ENCODE measurements at places on chromosomes 16 and 17.
A peak's percentile ranks its signal among the peaks of the same experiment; 100 is the strongest.

- no peak for DNase-seq
Measured at GRCh38 chr17:58377093-58377601, 25.1 kb upstream of the SUPT4H1 start.

- DNase-seq: no peak
Measured at GRCh38 chr17:7477392-7478275, 1.8 kb downstream of the ZBTB4 start.

- no peak for DNase-seq
Measured at GRCh38 chr16:84723906-84724305, 24.1 kb downstream of the USP10 start.

- no peak for DNase-seq
Measured at GRCh38 chr16:49496656-49497055, 123.1 kb downstream of the C16orf78 start.

- DNase-seq: peak; percentile 9
Measured at GRCh38 chr17:7081341-7082062, 1.5 kb upstream of the CLEC10A start.

DNA sequence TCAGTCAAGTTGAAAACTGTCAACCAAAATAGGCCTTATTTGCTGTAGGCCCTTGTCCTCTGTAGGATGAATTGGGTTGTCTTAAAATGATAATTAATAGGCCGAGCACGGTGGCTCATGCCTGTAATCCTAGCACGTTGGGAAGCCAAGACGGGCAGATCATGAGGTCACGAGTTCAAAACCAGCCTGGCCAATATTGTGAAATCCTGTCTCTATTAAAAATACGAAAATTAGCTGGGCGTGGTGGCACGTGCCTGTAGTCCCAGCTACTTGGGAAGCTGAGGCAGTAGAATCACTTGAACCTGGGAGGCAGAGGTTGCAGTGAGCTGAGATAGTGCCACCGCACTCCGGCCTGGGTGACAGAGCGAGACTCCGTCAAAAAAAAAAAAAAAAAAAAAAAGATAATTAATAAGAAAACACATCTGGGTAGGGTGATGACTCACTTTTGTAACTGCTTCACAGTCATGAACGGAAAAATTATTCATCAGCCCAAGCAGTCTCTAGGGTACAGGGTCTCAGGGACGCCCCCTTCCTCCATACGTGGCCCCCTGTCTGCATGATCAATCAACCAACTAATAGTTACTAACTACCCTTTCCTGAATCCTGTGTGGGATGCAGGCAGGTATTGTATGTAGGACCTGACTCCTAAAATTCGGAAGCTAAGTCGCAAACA is 137.0 kb upstream of the RCVRN start:
- no peak for DNase-seq

GRCh38 chr16:4747906-4748681 is 13.8 kb downstream of the DNAAF8 start:
- no peak for DNase-seq

DNA sequence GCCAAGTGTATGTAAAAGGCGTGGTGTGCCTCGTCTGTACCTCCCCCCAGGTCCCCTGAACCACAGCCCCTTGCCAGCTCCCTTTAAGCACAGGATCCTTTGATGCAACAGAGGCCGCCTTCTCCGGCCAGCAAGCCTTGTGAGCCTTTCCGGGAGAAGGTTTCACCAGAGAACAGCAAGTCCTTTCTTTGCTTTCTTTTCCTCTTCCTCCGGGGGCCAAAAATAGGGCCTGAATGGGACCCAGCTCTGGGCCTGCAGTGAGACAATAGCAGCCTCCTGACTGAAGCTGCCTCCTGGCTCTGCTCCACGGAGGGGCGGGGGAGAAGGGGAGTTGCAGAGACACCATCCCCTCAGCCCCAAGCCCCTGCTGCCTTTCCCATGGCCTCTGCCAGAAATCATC is 9.0 kb downstream of the ADGRG1 start:
- no peak for DNase-seq

DNA sequence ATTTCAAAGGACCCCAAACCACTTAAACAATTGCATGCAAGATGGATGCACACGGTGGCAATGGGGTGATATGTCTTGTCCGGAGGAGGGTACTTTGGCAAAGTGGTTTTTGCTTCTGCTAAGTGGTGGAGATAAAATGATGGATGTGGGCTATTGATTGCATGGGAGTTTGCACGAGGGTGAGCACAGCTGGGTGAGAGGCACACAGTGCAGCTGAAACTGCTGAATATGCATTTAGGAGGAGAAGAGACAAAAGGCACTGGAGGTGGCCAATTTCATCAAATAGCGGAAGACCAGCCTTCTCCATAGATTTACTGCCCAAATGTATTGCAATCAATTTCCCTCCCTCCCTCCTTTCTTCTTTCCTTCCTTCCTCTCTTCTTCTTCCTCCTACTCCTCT is 414.4 kb upstream of the EEF2KMT start:
- DNase-seq: no peak

- DNase-seq: no peak
Measured at GRCh38 chr17:8447799-8448198, 12.1 kb downstream of the NDEL1 start.

DNA sequence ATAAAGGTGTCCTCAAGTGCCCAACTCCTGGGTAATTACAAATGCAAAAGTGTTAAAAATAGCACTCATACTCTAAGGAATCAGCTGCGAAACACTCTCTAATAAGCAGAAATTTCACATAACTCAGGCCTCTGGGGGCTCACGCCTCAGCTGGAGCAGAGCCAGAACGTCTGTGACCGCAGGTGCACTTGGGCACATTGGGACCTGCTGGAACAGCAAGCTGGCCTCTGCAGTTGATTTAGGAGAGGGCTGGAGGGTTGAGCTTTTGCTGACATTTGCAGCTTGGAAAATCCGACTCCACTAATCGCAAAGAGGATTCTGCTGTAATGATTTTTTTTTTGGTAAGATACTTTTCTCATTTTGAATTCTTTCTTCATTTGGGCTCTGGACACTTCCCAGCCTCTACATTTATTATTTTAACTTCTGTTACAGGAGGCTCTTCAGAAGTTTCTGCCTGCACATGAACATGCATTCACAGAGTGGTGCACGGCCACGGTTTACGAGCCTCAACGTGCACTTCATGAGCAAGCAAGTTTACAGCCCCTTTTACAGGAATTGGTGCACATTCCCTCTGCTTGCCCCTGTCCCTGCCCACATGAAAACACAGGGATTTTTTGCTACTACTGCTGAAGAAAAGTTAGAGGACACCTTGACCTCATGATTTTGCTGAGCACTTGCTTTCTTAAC is 4.1 kb upstream of the SNTB2 start:
- no peak for DNase-seq

DNA sequence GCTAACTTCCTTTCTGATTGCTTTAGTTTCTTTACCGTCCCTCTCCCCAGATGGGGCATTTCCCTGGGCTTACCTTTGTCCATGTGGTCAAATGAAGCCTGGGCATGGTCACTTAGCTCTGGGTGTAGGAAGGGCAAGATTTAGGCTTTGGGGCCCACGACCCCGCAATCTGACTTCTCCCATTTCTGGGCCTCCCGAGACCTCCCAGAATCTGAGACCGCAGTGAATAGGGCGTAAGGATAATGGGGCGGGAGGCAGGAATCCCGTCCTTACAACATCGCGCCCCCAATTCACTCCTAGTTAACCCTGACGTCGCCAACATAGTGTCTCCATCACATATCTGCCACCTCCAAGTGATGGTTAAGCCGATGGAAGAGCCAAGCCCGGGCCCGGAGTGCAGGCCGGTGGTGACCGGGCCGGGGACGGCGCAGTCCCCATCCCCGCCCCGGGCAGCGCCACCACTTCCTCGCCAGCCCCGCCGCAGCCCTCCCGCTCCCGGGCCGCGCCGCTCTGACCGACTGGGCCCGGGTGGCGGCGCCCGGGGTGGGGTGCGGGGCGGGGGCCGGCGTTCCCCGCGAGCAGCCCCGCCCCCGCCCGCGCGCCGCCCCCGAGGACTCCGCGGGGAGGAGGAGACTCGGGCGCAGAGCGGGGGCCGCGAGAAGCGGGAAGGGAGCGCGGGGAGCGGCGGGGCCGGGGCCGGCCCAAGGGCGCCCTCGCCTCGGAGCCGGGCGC is at the start of gene RHBDL3:
Gene RHBDL3 (plus strand): TSS at position 641 of the 732 bp plus-strand sequence. CDS start 358 bp downstream, outside the sequence.
- DNase-seq: peak; percentile 19

- no peak for DNase-seq
Measured at GRCh38 chr17:59506894-59507726, 58.3 kb upstream of the DHX40 start.

DNA sequence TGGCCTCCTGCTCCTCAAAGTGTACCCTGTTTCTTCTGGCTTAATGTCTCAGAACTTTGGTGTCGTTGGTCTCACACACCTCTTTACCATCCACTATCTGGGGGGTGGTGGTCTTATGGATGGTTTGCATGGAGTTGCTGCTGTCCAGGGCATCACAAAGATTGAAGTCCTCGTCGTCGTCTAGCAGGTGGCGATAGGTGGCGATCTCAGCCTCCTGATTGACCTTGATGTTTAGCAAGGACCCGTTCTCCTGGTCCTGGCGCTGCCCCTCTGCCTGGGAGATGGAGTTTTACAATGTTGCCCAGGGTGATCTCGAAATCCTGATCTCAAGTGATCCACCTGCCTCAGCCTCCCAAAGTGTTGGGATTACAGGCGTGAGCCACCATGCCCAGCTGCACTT is 31.1 kb upstream of the HELZ start:
- DNase-seq: no peak

- DNase-seq: no peak
Measured at GRCh38 chr16:72996291-72997062, 51.5 kb downstream of the ZFHX3 start.

GRCh38 chr17:9350080-9350479 is 225.5 kb downstream of the STX8 start:
- no peak for DNase-seq

- no peak for DNase-seq
Measured at GRCh38 chr17:73492125-73492820, 152.0 kb downstream of the SDK2 start.

GRCh38 chr17:48513666-48514455 is 16.9 kb downstream of the HOXB1 start:
- DNase-seq: no peak

DNA sequence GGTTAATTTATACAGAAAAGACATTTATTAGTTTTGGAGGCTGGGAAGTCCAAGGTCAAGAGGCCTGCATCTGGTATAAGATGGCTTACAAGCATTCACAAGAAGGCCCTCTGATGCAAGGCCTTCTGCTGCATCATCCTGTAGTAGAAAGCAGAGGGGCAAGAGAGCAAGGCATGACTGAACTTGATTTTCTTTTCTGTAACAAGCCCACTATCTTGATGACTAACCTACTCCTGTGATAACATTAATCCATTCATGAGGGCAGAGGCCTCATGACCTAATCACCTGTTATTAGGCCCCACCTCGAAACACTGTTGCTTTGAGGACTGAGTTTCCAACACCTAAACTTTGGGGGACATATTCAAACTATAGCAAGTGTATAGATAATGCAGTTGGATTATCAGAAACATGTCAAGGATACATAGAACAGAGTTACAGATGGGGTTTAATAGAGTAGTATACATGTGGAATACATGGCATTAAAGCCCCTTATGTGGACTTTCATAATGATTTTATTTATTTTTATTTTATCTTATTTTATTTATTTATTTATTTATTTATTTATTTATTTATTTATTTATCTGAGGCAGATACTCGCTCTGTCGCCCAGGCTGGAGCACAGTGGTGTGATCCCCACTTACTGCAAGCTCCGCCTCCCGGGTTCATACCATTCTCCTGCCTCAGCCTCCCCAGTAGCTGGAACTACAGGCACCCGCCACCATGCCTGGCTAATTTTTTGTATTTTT is 88.2 kb downstream of the CHD9 start:
- DNase-seq: no peak

DNA sequence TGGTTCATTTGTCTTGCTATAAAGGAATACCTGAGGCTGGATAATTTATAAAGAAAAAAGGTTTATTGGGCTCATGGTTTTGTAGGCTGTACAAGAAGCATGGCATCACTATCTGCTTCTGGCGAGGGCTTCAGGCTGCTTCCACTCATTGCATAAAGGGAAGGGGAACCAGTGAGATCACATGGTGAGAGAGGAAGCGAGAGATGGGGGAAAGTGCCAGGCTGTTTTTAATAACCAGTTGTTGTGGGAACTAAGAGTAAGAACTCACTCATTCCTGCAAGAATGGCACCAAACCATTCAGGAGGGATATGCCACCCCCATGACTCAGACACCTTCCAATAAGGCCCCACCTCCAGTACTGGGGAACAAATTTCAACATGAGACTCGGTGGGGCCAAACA is 24.3 kb downstream of the SPECC1 start:
- DNase-seq: no peak

DNA sequence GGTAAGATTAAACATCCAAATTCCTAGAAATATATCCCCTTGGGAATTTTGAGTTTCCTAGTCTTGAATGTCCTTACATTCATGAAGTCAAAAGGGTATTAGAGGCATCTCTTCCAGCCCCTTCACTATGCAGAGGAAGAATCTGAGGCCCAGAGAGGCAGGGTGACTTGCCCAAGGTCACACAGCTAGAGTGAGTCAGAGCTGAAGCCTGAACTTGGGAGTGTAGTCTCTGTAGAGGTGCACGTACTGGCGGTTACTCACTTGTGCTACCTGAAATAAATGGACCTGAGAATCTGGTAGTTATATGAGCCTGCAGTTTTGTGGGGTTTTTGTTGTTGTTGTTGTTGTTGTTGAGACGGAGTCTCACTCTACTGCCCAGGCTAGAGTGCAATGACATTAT is 164.0 kb downstream of the XYLT1 start:
- no peak for DNase-seq

DNA sequence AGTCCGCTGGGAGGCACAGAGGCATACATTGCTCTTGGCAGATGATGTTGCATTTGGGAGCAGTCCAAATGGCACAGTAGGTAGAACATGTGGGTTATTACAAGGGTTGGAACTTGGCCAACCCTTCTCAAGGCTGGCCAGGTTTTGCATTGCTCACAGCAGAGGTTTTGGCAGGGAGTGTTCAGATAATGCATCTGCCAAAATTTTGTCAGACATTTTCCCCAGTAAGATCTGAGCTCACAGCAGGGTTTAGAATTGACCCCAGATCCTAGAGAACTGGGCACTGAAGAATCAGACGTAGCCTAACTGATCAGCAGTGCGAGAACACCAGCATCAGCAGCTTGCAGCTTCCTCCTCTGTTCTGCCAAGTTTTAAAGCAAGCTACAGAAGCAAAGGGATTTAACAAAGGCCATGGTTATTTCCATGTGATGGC is 468.8 kb upstream of the KIF2B start:
- no peak for DNase-seq

- DNase-seq: no peak
Measured at GRCh38 chr17:38565853-38566665, 39.7 kb downstream of the SRCIN1 start.

Measured in activated naive CD4-positive, alpha-beta T cell treated with Interleukin-2 at 50 U/mL for 16 hours (primary cell).